ENCODE measurements at places on chromosomes 3 and 15.
A peak's percentile ranks its signal among the peaks of the same experiment; 100 is the strongest.

DNA sequence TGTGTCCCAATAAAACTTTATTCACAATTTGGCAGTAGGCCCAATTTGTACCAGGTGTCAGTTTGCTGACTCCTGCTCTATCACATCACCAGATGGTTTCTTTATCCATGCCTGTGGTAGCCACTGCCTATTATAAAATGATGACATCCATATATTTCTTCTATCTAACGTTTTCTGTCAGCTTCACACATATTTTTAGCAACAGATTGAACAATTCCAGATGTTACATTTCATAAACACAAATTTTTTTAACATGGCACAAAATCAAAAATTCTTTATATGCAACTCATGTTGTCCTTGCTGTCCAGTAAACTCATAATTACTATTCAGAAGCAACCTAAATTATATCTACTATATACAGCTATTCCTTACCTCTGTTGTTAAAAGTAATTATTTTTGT, 1371.6 kb downstream of the NSUN3 start:
- no peak for DNase-seq

GRCh38 chr3:12384451-12385233, 95.8 kb downstream of the PPARG start:
- DNase-seq: no peak

DNA sequence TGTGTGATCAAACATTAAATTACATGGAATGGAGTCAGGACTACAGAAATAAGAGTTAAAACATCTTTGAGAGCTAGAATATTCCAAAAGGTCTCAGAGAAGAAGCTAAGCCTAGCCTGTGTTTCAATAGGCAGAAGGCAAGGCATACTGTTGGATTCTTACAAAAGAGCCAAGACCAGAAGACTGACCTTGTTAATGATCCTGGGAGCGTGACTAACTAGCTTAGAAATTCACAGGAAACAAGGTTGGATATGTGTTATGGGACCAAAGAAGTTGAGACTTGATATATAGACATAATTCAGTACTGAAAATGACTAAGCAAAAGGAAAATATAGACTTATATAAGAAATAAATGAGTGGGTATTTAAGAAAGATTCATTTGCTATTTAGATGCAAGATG, 50.1 kb downstream of the FEZF2 start:
- no peak for DNase-seq

GRCh38 chr3:30448450-30449289, 157.7 kb upstream of the TGFBR2 start:
- DNase-seq: no peak

GRCh38 chr3:197613199-197613598, 57.4 kb upstream of the BDH1 start:
- DNase-seq: no peak

- peak; percentile 30 for DNase-seq
Measured at GRCh38 chr15:29065571-29065970, 179.8 kb downstream of the APBA2 start.

DNA sequence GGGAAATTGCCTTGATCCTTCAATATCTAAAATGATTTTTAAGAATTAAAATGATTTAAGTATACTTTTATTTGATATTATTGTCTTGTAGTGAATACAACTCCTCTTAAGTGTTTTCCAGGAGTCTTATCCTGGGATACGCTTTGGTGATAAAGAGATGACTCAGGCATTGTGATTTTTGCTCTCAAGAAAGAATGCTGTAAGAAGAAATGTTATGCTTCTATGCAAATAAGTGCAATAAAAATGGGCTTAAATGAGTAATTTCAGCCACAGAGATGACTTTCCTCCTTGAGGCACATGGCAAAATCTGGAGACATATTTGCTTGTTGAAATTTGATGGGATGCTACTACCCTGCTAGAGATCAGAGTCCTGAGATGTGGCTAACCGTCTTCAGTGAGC, 358.6 kb upstream of the BCHE start:
- DNase-seq: no peak

DNA sequence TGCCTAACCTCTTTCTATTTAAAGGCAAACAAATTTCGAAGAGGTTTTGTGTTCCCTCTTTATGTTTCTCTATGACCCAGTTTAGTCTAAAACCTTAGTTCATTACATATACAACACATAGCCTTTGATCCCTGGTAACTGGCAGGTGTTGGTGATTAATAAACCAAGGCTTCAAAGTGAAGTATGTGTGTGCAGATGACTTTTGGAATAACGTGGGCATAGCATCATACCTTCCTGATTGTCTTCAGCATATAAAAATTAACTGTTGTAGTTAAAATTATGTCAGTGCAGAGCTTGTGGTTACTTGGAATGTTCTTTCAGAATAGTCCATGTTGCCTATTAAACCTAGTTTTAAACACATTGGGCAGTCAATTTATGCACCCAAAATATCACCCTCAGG, 608.3 kb downstream of the ROBO2 start:
- no peak for DNase-seq

DNA sequence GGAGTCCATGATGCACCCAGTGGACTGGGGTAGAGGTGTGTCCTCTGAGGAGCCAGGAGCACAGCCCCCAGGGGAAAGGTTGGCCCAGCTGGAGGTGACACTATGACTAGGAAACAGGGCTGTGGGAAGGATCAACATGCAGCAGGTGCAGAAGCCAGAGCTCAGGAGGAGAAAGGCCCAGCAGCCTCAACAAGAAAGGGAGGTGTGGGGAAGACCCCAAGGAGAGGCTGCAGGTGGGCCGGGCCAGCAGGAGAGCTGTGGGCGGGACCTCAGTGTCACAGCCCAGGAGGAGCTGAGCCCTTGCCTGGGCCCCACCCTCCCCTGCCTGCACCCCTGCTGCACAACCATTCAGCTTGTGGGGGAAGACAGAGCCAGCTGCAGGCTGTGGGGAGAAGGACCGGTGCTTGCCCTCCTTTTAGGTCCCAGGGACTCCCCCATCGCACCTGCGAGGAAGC, 18.4 kb upstream of the KLF13 start:
- peak; percentile 45 for DNase-seq

GRCh38 chr3:120460181-120460790, 9.5 kb upstream of the FSTL1 start:
- no peak for DNase-seq

DNA sequence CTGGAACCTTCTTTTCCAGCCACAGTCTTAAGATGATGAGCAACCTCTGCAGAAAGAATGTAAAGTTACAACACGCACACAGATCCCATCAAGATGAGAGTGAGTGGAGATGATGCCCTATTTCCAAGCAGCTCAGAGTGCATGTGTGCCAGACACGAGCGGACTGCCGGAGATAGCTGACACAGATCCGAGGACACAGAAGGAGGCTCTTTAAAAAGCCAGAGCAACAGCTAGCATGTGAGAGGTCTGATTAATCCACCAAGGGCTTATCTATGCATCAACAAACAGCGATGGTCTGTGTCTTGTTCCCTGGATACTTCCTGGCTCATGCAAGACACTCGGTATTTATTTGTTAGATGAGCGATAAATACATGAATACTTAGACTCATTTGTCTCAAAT, 128.6 kb upstream of the DLG1 start:
- no peak for DNase-seq

- no peak for DNase-seq
Measured at GRCh38 chr3:34213478-34213877, 415.0 kb downstream of the PDCD6IP start.

GRCh38 chr3:182364323-182364722, 429.0 kb upstream of the ATP11B start:
- DNase-seq: no peak

- DNase-seq: no peak
Measured at GRCh38 chr15:78455749-78456148, 17.7 kb downstream of the IREB2 start.

DNA sequence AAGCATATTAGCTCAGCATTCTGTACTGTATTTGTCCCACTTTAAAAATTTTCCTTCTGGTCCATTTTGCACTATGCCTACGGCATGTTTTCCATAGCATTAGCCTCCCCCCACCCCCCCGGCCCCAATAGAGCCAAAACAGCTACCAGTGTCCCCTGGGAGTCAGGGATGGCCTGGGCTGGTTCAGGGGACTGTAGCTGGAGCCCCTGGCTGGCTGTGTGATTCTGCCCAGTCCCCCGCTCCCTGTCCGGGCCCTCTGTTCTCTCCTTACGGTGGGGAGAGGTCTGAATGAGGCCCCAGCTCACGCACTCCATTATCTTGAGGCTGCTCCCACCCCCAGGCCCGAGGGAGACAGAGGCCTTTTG, 70.1 kb downstream of the KLF15 start:
- no peak for DNase-seq

DNA sequence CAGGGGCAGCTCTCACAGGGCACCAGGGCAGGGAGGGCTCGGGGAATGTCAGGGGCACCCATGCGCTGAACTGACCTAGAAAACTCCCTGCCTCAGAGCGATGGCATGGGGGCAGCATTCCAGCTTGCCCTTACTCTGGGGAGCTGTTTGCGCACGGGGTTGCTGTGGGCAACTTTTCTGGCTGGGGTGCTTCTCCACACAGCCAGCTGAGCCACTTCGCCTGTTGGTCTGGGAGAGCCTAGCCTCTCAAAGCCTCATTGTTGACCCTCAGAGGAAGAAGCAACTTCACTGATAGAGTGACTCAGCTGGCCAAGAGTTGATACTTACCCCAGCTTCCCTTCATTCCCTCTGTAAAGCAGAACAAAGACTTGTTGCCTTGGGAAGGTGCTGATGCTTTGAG, 42.6 kb upstream of the MRPS22 start:
- DNase-seq: no peak

DNA sequence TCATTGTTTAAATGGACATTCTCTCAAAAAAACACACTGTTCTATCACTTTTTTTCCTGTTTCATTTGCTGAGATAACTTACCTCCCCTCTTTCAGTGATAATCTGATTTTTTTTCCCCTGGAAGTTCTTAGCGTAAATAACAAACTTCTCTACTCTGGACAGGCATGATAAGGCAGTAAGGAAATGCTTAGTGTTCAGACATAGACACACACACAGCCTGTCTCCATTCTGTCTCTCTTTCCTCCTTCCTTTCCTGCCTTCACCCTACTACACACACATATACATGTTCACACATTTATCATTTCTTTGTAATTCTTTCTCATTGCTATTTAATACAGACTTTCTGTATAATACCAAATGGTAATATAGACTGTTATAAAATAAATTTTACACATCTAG, 470.8 kb upstream of the ROBO1 start:
- no peak for DNase-seq

DNA sequence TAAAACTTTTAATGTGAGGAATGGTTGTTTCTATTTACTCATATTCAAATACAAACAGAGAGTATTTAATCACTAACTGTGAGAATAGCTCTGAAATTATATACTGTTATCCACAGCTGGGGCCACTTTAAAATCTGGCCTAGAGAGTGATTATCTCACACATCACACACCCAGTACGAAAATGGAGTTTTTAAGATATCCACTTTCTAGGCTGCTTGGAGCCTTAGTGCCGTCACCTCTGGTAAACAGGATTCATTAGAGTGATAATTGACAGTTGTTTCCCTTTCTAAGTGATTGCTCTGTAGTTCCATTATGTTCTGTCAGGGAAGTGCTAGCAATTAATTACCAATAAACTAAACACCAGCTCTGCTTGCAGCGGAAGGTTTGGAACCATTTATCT, 942.4 kb downstream of the FHIT start:
- DNase-seq: no peak

- no peak for DNase-seq
Measured at GRCh38 chr3:53023072-53023823, 22.6 kb downstream of the SFMBT1 start.

DNA sequence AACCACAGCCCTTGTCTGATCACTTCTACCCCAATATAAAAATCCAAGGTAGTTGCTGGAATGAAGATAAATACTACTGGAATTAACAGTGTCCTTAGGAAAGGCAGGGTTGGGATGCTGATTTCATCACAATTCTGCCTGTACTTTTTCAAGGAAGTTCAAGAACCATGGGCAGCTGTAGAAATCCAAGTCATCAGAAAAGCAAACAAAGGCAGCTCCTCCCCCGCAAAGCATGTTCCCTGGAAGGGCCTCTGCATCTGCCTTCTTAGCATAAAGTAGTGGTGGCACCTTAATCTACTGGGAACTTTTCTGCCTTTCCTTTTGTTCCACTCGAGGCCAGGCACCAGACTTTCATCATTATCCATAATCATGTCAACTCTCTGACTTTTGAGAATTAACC, 54.4 kb downstream of the ERC2 start:
- no peak for DNase-seq

DNA sequence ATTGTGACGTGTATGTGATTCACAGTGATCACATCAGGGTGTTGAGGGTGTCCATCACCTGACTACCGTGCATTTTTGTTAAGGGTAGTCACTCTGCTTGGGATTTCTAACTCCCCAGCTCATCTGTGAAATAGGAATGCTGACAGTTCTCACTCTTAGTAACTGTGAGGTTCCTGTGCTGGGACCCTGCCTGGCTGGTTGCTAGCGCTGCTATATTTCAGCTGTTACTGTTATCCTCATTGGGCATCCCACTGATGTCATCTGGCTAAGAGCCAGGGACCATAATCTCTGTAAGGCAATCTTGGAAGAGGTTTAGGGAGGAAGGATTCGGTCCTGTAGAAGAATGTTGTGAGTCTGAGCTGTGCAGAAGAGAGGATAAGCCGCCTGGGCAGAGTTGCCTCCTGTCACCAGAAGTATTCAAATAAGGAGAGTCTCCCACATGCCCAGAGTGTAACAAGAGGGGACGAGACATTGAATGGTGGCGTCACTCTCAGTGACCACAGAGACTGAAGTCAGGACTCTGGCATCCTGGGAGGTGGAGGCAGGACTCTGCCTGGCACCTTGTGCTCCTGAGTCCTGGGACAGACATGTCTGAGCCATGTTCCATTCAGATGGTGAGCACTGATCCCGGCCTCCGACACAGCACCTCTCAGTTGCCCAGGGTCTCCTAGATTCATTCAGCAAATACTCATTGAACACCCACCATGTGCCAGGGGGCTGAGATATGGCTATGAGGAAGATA, 52.2 kb downstream of the FBLN2 start:
- peak; percentile 78 for DNase-seq

GRCh38 chr3:133377396-133377795, 22.5 kb upstream of the BFSP2 start:
- no peak for DNase-seq

DNA sequence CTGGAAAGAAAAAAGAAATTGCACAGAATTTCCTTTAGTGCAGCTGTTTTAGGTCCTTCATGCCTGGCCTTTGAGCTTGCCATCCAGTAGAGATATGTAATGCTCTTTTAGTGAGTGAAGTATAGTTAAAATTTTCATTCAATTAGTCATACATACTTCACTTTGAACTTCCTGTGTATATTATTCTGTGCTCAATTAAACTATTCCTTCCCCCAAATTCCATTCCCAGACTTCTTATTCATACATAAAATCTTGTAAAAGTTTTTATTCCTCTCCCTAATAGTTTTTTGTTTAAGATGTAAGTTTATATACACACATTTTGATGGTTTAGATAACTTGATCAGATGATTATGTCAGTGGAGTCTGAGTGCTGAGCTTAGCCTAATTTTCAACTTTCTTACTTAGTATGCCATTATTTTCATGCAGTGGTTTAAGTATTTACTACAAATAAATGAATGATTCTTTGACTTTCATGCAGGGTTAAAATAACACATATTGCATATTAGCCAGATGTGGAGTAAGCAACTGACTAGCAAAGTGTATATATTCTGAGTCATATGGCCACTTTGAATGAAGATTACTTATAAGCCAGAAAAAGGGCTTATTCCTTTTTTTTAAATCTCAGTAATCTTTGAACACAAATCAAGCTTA, 42.5 kb upstream of the ABHD10 start:
- DNase-seq: no peak
